ENCODE measurements at places on chromosomes 16 and 17.

DNA sequence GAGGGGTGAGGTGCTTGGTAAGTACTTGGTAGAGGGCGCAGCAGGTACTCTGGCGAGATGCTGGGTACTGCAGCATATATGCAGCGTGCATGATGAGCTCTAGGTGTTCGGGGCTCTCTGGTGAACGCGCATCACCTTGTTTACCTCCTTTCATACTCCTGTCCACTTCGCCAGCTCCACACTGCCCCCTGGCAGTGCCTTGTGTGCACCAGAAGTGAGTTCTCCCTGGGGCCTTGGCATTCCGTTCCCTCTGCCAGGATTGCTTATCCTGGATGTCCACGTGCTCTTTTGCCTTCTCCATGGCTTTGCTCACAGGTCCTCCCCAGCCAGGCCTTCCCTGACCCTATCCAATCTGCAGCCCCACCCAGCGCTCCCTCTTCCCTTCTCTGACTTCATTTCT, 154.2 kb downstream of the MRM1 start:
- peak; percentile 22 for DNase-seq

DNA sequence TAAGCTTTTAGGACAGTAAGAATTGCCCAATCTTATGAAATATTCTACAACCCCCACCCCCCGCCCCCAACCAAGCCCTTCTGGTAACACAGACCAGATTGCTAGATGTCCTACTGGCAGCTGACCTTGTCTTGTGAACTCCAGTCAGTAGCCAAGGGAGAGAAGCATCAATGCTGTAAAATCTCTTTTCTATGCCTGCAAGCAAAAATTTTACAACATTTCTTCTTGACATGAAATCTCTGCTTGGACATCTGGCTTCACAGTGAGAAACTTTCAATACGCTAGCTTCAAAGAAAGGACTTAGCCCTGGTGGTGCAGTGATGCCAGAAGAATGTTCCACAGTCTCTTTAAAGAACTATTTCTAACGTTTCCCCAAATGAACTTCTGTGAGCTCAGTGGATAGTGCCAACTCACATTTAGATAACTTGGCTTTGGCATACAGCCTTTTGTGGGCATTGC, 169.3 kb upstream of the AXIN2 start:
- no peak for DNase-seq

GRCh38 chr17:47200325-47200664, 8.9 kb upstream of the MYL4 start:
- DNase-seq, result no peak

DNA sequence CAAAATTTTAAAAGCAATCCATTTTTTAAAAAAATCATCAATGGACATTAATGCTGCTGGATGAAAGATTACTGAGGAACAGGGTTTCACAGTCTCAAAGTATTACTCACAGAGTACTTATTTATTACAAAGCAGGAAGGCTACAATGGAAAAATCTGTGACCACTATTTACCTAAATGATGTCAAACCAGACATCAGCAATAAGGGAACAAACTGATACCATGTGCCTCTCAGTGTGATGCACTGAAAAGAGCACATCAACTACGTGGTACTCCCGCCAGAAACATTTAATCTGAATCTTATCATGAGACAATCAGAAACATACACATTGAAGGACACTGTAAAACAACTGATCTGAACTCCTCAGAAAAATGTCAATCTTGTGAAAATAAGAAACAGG, 124.2 kb downstream of the PARN start:
- no peak for DNase-seq

DNA sequence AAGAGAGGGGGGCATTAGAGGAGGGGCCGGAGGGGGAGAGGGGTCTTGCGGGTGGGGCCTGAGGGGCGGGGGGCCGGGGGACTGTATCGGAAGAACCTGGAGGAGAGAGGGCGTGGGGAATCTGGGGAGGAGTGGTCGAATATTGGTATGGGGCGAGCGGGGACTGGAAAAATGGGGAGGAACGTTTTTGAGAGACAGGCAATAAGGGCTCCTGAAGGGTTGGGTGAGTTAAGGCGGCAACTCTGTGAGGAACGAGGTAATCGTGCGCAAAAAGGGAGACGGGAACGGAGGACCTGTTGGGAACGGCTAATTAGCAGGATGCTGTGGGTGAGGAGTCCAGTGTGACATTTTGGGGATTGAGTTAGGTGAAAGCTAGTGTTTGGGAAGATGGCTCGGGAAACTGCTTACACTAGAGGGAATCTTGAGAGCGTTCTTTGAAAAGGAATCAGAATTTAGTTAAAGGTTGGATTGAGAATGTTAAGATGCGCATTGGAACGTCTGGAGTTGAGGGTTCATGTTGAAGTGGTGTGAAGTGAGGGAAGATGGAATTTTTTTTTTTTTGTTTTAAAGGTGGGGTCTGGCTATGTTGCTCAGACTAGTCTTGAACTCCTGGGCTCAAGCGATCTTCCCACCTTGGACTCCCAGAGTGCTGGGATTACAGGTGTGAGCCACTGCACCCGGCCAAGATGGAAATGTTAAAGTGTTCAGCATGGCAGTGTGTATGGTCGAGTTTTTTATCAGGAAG, 662 bp downstream of the WIPF2 start:
- peak; percentile 10 for DNase-seq

DNA sequence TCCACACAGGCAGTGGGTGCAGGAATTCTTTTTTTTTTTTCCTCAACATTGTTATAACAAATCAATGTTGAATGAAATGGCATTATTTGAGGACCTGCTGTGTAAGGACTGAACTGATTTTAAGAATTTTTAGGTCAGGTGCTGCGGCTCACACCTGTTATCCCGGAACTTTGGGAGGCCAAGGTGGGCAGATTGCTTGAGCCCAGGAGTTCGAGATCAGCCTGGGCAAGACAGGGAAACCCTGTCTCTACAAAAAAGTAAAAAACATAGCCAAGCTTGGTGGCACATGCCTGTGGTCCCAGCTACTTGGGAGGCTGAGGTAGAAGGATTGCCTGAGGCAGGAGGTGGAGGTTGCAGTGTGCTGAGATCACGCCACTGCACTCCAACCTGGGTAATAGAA, 12.4 kb downstream of the MPRIP start:
- no peak for DNase-seq

- DNase-seq, result no peak
Observed at GRCh38 chr17:45246861-45247428, 14.9 kb downstream of the SPATA32 start.

GRCh38 chr17:61161615-61162134, 238.0 kb upstream of the TBX2 start:
- DNase-seq, result no peak

DNA sequence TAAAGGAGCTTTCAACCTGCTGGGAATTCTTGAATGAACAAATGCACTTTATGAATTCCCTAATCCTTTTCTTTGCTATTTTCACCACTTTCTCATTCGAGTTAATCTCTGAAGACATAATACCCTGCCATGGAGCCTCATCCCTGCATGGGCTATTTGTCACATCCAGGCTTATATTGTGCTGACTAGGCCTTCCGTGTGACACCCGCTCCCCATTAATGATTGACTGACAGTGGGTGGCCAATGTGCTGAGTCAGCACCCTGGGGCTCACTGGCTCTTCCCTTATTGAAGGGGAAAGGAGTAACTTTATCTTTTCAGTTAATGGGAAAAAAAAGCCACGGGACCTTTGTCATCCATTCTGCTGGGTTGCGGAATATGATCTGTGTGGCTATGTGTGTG, 1024.8 kb upstream of the EEF2KMT start:
- DNase-seq, result no peak

DNA sequence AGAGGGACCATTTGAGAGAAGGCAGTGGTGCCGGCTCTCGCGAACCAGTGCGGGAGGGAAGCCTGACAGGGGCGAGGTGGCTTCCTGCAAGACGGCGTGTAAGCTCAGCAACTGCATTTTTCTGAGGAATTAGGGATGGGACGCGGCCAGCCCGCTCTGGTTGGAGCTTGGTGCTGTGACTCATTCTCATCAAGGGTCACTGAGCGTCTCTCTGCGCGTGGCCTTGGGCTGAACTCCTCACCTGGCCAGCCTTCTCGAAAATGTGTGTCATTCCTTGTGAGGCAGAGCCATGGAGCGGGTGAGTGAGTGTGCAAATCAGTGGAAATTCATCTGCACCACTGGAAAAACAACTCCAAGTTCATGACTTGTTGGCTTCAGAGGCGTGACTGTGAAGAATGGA, 52.8 kb downstream of the NTN1 start:
- DNase-seq, result no peak

DNA sequence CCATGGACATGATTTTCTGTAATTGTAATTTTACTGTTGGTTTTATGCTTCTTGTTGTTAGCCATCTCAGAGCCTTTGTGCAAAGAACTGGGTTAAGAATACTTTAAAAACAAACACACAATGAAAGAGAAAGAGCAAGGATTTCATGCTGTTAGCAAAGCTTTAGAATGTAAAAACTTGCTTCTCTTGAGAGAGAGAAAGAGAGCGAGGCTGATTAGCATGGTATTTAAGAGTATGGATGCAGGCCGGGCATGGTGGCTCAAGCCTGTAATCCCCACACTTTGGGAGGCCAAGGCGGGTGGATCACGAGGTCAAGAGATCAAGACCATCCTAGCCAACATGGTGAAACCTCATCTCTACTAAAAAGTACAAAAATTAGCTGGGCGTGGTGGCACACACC, 76.2 kb downstream of the MSI2 start:
- no peak for DNase-seq

DNA sequence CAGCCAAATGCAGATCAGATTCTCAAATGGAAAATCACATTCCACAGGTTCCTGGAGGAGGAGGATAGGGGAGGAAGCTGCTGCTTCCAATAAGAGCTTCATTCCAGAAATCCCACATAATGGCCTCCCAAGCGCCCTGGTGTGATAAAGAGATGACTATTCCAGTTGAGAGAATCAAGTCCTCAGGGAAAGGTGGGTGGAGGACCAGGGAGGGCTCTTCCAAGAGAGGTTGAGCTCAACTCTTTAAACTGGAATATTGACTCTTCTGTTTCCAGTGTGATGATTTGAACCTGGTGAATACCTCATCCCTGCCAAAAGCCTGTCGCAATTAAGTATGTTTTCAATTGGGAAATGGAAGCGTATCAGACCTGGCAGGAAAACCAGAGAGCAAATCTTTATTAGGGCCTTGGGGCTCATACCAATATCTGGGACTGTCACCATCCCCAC, 81.4 kb upstream of the DYNLRB2 start:
- DNase-seq, result no peak
